Tibial artery (tissue), 4 donors: ENCODE measurements at places on chromosomes 7 and 10.

DNA sequence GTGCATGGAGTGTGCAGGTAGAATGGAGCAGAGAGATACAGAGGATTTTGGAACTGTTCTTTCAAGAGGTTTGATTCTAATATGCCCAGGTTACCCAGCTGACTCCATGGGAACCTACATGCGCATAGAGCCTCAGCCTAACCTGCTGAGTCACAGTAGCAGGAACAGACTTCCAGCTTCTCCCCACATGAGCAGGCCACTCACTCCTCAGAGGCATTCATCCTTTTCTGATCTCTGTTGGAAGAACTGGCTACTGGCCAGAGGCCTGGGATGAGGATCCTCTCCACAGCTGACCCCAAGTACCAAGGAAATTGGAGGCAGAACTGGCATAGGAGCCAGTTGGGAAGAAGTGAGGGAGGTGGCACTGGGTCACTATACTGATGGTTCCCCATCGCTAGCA is 17.9 kb upstream of the CCSER2 start:
- no peak for DNase-seq

- DNase-seq: no peak
Measured at GRCh38 chr7:55274156-55274555, 91.0 kb upstream of the LANCL2 start.

GRCh38 chr10:18261768-18262231 is 121.6 kb downstream of the CACNB2 start:
- DNase-seq: no peak

- DNase-seq: no peak
Measured at GRCh38 chr7:116451957-116452729, 47.4 kb upstream of the CAV2 start.

DNA sequence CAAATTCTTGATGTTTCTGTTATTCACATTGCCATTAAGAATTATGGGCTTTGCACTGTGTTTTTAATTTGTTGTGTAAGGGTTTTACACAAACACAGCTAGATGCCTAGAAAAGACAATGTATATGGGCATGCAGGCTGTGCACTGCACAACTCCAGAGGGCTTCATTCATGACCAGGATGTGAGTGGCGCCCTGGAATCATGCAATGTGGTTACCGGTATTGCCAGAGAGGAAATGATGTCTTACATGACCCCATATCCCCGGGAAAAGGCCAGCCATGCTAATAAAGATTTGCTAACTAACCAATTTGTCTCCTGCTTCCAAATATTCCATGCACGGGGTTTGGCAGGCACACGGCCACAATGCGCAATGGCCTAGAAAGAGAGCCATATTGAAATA is 16.9 kb downstream of the KCNMA1 start:
- no peak for DNase-seq

DNA sequence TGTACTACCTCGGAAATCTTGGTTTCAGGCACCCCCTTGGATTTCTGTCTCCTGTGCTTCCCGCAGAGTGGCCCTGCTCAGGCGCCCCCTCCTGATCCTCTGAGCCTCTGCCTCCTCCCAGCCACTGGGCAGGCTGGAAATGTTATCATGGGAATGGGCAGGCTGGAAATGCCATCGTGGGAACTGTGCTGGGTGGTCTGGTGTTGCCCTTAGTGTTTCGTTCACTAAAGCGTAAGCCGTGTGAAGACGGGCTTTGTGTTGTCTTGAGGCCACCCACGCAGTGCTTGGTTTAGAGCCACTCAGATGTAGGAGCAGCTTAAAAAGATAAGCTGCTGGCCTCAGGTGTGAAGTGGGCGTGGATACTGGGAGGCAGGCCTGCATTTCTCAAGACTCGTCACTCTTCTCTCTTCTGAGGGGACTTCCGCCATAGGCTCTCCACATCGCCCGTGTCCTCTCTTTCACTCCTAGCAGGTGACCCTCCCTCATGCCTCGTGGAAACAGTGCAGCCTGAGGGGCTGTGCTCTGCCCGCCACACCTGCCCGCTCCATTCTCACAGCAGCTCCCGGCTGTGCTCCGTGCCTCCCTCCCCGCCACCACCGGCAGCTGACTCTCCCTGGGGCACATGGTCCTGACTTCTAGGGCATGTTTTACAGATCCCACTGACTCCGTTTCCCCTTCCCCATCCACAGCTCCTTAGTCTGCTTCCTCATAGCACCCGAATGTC is 28.5 kb downstream of the PPP2R2D start:
- peak; percentile 34 for DNase-seq

DNA sequence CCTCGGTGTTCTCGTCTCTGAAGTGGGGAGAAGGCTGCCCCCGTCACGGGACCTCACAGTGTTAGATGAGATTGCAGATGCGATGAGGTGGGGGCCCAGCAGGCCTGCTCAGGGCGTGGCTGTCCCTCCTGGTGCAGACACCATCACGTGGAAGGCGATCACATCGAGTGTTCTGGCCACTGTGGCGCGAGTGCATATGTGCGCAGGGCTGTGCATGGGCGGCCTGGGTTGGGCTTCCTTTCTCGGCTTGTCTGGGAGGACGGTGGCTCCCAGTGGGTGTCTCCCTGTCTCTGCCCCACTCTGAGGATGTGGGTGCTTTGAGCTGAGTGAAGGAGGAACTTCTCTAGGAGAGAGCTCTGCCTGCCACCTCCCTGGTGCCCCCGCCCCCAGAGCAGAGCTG is 83.1 kb downstream of the LHPP start:
- DNase-seq: no peak

GRCh38 chr10:95605163-95605562 is 44.0 kb upstream of the SORBS1 start:
- DNase-seq: peak; percentile 63

DNA sequence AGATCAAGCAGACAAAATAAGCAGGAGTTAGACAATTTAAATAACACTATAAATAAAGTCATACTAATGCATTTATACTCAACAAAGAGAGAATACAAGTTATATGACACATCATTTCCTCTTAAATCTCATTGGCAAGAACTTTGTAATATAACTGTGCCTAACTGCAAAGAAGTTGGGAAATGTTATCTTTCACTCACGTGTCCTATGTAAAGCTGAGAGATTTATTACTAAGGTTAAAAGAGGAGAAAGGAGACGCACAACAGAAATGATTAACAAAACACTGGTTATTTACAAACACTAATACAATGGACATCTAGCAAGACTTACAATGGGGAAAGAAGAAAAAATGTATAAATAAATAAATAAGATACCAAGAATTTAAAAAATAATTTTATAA is 12.7 kb upstream of the TMEM273 start:
- no peak for DNase-seq

DNA sequence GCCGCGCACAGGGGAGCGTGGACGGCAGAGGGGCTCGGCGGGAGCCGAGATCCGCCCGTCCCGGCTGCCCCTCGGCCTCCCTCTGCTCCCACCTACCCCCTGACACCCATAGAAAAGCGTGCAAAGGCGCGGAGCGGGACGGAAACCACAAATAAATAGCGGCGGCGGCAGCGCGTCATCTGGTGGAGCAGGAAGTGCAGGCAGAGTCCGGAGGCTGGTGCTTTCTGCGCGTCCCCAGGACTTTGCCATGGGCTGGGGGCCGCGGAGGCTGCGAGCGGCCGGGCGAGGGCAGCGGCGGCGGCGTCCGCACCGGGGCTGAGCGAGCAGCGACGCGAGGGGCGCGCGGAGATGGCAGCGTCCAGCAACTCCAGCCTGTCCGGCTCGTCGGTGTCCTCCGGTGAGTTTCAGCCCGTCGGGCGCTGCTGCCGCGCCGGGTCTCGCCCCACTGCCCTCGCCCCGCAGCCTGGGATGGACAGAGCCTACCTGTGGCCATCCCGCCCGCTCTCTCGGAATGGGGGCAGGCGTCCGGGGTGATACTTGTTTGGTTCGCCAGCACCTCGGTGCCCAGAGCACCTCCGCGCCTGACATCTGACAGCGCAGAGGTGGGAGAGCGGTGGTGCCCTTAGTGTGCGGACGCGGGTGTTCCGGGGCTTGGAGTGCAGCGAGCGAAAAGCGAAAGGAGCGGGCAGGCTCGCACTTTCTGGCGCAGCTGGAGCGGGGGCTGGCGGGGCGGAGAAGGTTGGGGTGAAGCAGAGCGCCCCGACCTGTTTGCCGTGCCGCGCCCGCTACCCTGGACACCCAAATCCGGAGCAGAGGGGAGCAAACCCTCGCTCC is at the start of gene CHN2:
Gene CHN2, plus strand, starts transcription at position 182 of the 834 bp plus-strand sequence.
- no peak for DNase-seq

- no peak for DNase-seq
Measured at GRCh38 chr7:12111422-12112405, 99.4 kb upstream of the TMEM106B start.

DNA sequence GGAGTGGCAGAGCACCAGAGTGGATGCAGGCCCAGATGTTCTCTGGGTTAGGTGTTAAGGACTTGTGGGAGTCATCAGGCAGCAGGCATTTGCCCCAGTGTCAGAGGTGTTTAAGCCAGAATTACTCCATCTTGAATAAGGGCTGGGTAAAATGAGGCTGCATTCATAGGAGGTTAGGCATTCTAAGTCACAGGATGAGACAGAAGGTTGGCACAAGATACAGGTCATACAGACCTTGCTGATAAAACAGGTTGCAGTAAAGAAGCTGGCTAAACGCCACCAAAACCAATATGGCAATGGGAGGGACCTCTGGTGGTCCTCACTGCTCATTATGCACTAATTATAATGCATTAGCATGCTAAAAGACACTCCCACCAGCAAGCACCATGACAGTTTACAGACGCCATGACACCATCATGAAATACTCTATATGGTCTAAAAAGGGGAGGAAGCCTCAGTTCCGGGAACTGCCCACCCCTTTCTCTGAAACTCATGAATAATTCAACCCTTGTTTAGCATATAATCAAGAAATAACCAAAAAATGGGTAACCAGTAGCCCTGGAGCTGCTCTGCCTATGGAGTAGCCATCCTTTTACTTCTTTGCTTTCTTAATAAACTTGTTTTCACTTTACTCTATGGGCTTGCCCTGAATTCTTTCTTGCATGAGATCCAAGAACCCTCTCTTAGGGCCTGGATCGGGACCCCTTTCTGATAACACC is 882 bp upstream of the LRRC61 start:
- DNase-seq: no peak

- DNase-seq: no peak
Measured at GRCh38 chr10:8637640-8638039, 583.2 kb downstream of the GATA3 start.

GRCh38 chr7:112556633-112557032 is 75.8 kb downstream of the LSMEM1 start:
- DNase-seq: no peak

GRCh38 chr7:86933295-86933845 is 126.1 kb downstream of the ELAPOR2 start:
- no peak for DNase-seq

DNA sequence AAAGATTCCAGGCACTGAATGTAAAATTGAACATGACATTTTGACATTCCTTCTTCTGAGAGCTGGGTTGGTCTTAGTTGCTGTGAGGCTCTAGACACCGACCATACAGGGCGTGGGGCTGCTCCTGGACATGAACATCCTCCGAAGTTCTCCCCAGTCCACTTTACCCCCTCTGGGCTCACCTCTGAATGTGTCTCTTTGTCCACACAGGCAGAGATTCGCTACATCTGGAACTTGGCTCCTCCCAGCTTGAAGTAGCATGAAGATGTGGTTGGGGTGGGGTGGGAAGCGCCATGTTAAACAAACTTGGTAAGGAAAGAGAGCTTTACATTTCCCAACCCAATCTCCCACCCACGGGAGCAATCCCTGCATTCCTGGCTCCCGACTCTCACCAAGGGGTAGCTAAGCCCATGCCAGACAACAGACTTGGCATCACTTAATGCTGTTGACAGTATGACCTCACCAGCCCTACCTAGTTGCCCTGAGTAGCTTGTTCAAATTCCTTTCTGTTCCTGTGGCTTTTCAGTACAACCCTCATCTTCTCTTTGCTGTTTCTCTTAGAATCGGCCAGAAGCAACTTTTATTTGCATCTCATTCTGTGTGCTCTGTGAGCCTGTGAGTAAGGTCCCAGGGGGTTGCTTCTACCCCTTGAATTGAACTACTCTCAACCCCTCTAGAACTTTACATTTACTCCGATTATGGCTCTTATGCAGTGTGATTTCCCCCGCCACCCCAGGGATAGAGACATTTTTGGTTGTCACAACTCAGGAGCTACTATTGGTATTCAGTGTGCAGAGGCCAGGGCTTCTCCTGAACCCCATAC is 211.4 kb downstream of the SEC23IP start:
- no peak for DNase-seq

GRCh38 chr10:127600479-127600878 is 51.4 kb downstream of the NPS start:
- no peak for DNase-seq

GRCh38 chr7:128405471-128406313 is 4.1 kb downstream of the IMPDH1 start:
- no peak for DNase-seq

- no peak for DNase-seq
Measured at GRCh38 chr10:116879817-116880216, 30.5 kb downstream of the ENO4 start.

GRCh38 chr7:69770613-69771012 is 172.3 kb downstream of the AUTS2 start:
- DNase-seq: no peak
